ENCODE measurements at places on chromosomes 6 and 20.

GRCh38 chr6:391559-392440 is at the start of gene IRF4:
Gene IRF4 (plus strand): TSS chr6:391752. CDS start chr6:393153, 1,401 bp downstream.
- DNase-seq = no peak

- DNase-seq = no peak
Observed at GRCh38 chr6:41744236-41744787, 2.9 kb downstream of the PGC start.

DNA sequence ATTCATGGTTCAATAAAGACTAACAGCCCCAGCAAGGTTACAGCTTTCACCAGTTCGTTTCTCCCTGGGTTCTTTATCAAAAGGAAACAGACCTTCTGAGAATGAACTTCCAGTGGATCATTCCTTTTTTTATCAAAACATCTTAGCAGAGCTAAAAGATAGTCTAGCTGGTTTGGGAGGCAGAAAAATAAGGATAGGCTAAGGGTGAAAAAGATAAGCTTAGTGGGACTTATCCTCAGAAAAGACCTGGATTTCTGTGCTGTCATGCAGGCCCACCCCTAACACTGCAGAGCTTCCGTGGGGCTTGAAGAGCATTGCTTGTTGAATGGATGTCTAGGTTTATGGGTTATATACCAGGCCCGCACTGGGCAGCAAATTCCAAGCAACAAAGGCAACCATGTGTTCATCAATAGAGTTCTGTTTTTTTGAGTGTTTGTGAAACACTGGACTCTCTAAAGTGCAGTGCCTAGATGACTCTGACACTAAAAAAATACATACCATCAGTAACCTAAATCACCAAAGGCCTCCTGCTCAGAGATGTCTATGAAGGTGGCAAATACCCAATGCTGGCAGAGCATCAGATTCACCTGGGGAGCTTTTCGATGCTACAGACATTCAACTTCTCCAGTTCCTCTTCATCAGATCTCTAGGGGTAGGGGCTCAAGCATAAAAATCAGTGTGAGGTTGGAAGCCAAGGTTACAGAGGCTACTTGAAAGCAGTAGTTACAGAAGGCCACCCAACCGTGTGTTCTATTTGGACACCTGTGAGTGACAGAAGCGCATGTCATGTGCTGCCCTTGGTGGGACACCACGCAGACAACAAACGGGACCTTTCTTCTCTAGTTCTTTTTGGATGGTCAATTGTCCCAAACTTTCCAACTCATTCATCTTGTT is 53.0 kb downstream of the TNFAIP3 start:
- DNase-seq = no peak

DNA sequence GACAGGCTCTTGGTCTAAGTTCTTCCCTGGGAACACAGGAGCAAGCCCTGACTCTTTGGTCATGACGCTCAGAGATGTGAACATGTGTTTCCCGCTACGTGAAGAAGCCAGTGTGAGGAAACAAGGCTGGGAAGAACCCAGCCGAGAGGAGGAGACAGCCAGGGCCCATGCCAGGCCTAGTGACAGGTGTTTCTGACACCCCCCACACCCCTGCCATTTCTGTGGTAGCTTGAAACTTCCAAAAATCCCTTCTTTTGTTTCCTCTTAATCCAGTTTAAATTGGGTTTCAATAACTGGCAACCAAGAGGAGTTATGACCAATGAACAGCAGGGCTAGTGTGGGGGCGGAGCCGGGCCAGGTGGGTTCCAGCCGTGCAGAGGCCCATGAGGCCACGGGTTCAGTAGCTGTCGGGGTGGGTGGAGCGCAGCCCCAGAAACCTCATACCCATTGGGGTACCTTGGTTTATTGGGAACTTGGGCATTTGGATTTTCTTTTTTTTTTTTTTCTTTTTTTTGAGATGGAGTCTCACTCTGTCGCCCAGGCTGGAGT is 33.5 kb downstream of the WRNIP1 start:
- no peak for DNase-seq

GRCh38 chr20:25532971-25533391 is 52.4 kb downstream of the NINL start:
- no peak for DNase-seq

GRCh38 chr20:10240655-10241054 is 22.0 kb downstream of the SNAP25 start:
- no peak for DNase-seq

DNA sequence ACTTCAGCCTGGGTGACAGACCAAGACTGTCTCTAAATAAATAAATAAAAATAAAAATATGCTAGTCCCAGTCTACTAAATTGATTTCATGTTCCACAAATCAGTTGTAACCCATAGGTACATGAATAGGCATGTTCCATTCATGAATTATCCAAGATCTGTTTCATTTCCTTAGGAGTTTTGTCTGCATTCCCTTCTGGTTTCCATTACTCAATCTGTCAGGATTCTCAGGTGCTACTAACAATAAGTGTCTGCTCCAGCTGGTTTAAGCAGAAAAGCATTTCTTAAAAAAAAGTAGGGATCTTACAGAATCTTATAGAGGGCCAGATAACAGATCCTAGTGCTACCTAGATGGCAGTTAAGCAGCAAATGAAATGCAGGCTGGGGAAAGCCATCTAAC is 15.6 kb upstream of the PKIG start:
- no peak for DNase-seq

GRCh38 chr6:158164579-158165170 is 3.4 kb downstream of the SERAC1 start:
- DNase-seq = no peak

- DNase-seq = no peak
Observed at GRCh38 chr6:116424001-116424400, 37.2 kb upstream of the CALHM6 start.

DNA sequence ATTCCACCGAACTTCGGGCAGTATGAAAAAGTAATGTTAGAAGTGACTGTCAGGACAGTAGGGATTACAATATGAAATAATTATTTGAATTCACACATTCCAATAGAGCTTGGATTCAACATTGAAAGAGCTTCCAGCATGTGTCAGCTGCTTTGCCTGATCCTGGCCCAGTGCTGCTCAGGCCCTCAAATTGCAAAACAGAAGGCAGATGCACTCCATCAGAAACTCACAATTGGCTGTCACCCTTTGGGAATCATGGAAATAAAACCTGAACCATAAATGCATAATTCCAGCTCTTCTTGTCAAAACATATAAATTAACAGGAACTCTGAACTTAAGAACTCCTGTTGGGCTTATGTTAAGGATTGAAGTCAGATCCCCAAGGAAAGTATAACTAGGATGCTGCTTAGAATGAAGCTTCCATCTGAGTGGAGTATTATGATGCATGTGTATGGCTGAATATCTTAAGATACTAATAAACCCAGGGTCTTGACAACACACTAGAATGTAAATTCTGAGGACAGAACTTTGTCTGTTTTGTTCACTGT is 1.8 kb upstream of the NDUFAF4 start:
- no peak for DNase-seq

DNA sequence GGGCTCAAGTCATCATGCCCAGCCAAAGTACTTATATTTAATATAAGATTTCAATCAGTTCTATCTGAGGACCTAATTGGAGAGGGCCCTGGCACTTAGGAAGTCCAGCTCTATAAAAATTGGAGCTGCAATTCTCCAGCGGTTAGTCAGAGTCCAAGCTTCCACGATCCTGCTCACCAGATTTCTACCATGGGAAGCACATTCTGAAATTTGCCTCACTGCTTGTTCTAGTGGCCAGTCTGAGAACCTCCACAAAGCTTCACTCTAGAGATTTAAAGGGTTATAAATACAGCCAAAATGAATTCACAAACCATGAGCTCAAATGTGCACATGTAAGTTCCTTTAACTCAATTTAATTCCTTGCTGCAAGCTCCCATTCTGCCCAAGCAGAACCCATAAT is 33.5 kb downstream of the PNLDC1 start:
- DNase-seq = no peak

DNA sequence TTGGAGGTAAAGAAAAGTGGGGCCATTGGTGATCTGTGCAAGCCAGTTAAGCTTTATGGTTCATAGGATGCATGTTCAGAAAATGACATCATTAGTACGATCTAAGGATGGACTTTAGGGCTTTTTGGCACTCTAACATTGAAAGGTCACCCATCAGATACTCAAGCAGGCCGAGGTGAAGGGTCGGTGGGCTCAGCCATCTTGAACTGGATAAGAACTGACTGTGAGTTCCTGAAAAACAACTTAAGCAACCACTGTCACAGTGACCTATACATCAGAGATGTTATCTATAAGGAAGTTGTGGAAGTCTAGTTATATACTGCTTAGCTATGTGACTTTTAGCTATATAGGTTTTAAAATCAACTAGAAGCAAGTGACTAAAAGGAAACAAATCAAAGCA is 13.0 kb upstream of the ITCH start:
- DNase-seq = no peak

GRCh38 chr20:43748274-43748673 is 21.5 kb upstream of the GTSF1L start:
- DNase-seq = no peak

DNA sequence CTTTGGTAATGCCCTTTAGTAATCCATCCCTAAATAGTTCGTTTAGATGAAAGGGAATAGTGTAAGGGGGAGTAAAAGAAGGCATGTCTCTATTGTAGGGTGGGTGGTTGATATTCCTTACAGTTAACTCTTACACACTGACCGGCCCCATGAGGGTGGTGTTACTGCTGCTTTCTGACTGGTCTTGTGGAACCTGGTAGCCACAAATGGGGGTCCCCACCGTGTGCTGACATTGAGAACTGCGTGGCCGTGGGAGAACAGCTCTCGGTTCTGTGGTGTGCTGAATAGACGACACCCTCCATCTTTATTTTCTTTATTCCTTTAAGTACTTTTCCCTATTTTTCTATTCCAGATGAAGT is 19.3 kb downstream of the MRAP2 start:
- no peak for DNase-seq

DNA sequence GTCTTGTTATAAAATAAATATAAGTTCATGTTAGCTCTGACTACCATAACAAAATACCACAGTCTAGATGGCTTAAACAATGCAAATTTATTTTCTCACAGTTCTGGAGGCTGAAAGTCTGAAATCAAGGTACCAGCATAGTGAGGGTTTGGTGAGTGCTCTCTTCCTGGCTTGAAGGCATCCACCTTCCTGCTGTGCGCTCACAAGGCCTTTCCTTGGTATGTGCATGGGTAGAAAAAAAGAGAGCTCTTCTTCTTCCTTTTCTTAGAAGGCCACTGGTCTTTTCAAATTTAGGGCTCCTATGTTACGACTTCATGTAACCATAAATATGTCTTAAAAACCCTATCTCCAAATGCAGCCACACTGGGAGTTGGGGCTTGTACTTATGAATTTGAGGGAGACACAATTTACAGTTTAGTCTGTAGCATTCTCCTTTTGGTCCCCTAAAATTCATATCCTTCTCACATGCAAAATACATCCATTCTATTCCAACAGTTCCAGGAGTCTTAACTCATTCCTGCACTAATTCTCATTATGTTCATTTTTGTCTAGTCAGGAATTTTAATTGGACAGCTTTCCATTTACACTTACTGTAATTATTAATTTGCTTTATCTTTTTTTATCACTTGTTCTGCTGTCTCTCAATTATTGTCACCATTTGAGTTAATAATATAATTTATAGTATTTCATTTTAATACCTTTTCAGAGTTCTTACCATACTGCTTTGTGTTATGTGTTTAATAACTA is 381.9 kb upstream of the EPHA7 start:
- DNase-seq = no peak

DNA sequence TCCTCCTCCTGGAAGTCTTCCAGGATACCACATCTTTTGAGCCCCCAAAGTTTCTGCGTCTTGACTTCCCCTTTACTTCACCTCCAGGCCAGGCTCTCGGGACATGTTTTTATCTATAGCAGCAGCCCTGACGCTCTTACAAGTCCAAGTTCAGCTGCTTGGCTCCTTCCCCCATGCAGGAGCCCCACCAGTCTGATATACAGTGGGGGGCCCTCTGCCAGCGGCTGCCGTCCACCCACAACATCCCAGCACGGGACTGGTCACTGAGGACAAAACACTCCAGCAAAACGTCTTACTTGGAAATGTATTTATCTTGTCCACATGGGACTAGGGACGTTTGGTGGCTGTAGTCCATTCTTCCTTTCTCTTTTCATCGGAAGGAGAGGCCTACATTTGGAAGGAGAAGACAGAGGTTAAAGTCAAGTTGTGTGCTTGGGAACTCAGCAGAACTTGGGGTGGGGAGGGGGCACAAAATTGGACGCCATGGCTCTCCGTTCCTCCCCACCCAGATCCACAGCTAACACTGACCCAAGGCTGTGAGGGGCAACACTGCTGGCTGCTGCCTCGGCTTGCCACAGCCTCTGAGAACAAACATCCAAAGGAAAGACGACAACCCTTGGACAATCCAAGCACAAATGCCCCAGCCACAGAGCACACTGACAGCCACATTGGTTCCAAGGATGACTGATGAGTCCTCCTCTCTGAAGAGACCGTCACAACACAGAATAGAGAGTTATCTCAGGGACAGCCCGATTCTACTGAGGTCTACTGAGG is 79.2 kb downstream of the PRND start:
- no peak for DNase-seq

- no peak for DNase-seq
Observed at GRCh38 chr6:9405369-9405768, 970.0 kb upstream of the SLC35B3 start.

DNA sequence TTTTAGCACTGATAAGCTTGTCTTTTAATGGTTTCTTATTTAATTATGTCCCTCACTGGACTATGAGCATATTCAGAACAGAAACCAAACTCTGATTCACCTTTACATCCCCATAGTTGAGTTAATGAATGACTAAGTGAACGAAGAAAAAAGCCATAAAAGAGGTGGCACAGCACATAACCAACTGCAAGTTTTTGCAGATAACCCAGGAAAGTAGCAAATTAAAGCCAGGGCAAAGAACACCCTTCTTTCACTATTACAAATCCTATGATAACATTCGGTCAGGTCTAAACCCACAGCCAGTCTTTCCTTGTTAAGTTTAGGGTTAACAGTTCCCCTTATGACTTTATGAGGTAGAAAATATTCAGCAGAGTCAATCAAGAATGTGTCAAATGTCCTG is 102.7 kb downstream of the RIN2 start:
- DNase-seq = no peak

- no peak for DNase-seq
Observed at GRCh38 chr6:79894939-79895338, 52.4 kb downstream of the ELOVL4 start.

DNA sequence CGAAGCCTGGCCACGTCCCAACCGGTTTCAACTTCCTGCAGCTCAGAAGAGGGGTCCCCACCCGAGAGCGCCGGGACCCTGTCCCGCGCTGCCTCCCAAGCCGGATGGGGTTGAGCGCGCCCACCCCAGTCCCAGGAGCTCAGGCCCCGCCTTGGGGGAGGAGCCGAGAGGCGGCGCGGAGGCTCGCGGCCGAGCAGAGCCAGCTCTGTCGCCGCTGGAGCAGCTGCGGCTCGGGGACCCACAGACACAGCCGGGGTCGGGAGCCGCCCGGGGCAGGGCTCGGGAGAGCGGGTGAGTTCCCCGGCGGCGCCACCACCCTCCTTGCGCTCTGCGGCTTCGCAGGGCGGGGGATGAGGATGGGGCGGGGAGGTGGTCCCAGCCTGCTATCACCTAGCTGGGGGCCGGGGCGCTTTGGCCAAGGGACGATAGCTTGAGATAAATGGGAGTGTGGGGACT is at the start of gene PPP1R16B:
PPP1R16B (plus strand) TSS at position 196 of the 456 bp plus-strand sequence. CDS start 30,229 bp downstream, outside the sequence.
- DNase-seq = peak; percentile 68

GRCh38 chr20:48148916-48149672 is 363.8 kb upstream of the SULF2 start:
- DNase-seq = no peak

Measured in stimulated activated CD8-positive, alpha-beta memory T cell treated with anti-CD3 and anti-CD28 coated beads, Interleukin-7, amount 100 ng/mL, for 1 hour (primary cell).